PC-9 (cell line): ENCODE measurements at places on chromosomes 3 and 15. TPM values are rescaled to one million over a fixed set of nuclear protein-coding genes. Genes with fewer than 3 reads are reported as not detected.
A peak's percentile ranks its signal among the peaks of the same experiment; 100 is the strongest.

GRCh38 chr3:194086388-194087075 is 49.4 kb upstream of the HES1 start:
- no peaks in the 10 kb centered on the region for H3K36me3 ChIP-seq
- no peak overlapping the region for H3K4me3 ChIP-seq
- peaks cover 35% of the 10 kb centered on the region for H3K4me1 ChIP-seq

DNA sequence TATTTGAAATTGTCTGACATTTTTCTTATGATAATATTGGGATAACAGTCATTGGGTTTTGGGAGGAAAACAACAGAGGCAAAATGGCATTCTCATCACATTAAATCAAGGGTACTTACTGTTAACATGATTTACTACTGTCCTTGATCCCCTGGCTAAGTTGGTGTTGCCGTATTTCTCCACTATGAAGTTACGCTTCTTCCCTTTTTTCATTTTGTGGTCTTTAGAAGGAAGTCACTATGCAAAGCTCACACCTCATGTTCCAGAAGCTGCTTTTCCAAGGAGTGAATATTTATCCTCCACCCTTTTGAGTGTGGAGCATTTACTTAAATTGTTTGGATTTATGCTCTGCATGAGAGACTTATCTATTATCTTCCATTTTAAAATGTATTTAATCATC is 63.7 kb downstream of the ALCAM start:
- no peak overlapping the region for H3K27ac ChIP-seq
- no peaks in the 10 kb centered on the region for H3K4me1 ChIP-seq
- no peak for DNase-seq
- H3K4me3 ChIP-seq, result no peak overlapping the region

DNA sequence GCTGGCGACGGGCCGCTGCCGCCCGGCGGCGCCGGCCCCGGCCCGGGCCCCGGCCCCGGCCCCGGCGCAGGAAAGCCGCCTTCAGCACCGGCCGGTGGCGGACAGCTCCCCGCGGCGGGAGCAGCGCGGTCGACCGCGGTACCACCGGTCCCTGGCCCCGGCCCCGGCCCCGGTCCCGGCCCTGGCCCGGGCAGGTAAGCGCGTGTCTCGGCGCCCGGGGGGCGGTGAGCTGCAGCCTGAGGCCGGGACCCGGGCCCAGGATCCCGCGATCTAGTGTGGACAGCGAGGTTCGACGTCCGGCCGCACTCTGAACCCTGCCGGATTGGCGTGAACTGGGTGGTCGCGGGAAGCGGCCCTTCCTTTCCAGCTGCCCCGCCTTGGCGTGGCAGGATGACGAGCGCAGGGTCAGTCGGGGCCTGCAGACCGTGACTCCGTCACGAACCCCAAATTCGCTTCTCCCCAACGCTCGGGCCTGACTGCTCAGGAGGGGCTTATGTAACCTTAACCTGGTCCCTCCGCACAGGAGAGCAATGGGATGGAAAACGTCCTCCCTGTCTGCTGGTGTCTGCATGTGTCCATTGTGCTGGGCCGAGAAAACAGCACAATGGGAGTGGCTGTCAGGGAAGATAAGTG is 472 bp downstream of the BSN start:
- no peak for DNase-seq
- H3K4me3 ChIP-seq, result peak overlapping the region; percentile 49; the same call in 1 of the 2 replicates
- H3K36me3 ChIP-seq, result no peaks in the 10 kb centered on the region
- no peak overlapping the region for H3K27ac ChIP-seq

DNA sequence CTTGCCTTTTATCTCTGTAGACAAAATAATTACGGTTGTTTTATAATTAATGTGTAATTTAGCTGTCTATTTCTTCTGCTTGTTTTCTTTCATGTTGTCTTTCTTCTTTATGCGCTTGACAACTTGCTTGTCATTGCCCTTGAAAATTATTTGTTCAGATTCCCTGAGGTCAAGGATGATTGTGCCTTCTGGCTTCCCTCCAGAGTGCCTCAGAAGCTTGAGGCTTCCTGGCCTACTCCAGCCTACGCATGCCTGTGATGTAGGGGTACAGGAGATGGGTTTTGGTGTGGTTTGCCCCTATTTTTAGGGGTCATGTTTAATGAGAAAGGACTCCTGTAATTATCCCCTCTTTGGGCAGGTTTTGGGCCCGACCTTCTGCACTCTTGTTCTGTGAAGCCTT is 231.5 kb downstream of the SV2B start:
- H3K27ac ChIP-seq, result no peak overlapping the region
- no peaks in the 10 kb centered on the region for H3K27me3 ChIP-seq
- H3K4me3 ChIP-seq, result no peak overlapping the region
- DNase-seq, result no peak
- no peaks in the 10 kb centered on the region for H3K4me1 ChIP-seq

DNA sequence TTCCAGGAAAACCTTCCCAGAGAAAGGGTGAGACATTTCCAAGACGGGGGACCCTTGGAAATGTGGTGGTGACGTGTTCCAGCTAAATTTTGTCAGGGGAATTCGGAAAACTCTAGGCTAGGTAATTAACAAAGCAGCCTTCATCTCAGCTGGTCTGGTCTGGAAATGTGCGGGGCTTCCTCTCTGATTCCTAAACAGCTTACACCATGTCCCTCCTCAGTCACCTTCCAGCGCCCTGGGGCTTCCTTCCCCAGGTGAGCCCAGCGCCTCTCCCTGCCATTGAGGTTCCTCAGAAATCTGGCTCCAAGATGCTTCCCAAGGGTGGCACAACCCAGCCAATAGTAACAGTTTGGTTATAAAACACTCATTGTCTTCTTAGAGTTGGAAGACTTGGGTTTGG is 571 bp downstream of the ACAD9 start:
- peak overlapping the region; percentile 57 for H3K27ac ChIP-seq
- no peak for DNase-seq
- no peaks in the 10 kb centered on the region for H3K27me3 ChIP-seq
- peak overlapping the region; percentile 82 for H3K4me3 ChIP-seq

ROBO1 gene
- total RNA-seq, result 13.8 and 17.5 TPM in 2 replicates

TM4SF1 gene
- 146 and 225 TPM in 2 replicates for total RNA-seq
